Stimulated activated CD4-positive, alpha-beta T cell treated with anti-CD3 and anti-CD28 coated beads, TNF-alpha, amount 100 ng/mL, for 1 hour (primary cell): ENCODE measurements at places on chromosomes 4 and X.

GRCh38 chr4:85603437-85604336 is 128.7 kb downstream of the ARHGAP24 start:
- no peak for DNase-seq

DNA sequence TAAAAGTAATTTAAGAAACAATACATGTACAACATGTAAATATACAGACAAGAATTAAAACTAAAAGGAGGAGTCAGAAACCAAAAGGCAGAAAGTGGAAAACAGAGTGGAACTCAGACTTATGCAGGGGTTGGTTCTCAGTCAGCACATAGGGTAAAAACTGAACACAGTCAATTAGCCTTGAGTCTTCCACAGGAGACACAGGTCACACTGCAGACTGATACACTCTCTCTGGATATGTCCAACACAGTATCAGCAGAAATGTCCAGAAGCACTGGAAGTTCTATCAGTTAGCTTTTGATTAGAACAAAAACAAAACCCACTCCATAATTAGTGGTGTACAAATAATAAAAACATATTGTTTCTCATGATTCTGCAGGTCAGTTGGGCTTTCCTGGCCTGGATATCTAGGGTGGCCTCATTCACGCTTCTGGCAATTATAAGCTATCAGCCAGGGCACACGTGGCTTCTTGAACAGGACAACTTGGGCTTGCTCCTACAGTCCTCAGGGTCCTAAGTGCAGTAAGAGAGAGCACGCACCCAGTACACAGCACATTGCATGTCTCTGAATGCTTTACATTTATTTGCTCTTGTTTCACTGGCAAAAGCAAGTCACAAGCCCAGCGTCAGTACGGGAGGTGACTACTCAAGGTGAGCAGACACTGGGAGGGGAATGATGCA is 21.6 kb downstream of the TEC start:
- DNase-seq, result no peak

GRCh38 chrX:129404670-129405008 is 118.7 kb downstream of the SMARCA1 start:
- no peak for DNase-seq

- no peak for DNase-seq
Measured at GRCh38 chr4:168498251-168498650, 1.4 kb downstream of the PALLD start.

DNA sequence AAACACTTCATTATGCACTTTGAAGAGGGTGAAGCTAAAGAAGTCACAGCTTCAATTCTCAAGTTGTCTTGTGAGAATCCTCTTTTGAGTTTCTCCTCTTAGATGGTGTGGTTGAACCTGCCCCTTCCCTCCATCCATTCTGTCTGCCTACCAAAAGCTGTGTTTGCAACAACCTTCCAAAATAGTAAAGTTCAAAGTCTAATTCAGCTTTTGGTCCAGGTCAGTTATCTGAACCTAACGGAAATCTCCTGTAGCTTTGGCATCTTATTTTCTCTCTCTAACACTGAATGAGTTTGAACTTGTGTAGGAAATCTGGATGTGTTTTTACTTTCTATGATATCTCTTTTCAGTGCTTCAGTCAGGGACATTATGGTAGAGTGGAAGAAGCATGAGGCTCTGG is 201.7 kb upstream of the AR start:
- DNase-seq, result no peak

DNA sequence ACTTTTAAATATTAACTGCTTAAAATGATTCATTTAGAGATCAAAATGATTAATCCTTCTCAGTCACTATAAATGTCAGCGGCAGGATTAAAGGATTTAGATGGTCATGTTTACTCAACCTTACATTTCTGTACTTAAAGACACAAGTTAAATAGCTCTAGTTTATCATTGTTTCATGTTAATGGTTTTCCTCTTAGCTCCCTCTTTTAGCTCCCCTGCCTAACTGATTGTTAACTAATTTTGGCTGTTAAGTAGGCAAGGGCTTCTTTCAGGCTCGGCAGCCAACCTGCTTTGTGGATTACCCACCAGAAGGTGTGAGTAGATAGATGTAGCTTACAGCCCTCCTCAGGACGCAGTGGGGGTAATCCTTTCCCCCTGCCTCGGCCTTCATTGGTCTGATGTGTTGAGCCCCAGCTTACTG is 96.0 kb downstream of the TENM3 start:
- DNase-seq, result no peak

DNA sequence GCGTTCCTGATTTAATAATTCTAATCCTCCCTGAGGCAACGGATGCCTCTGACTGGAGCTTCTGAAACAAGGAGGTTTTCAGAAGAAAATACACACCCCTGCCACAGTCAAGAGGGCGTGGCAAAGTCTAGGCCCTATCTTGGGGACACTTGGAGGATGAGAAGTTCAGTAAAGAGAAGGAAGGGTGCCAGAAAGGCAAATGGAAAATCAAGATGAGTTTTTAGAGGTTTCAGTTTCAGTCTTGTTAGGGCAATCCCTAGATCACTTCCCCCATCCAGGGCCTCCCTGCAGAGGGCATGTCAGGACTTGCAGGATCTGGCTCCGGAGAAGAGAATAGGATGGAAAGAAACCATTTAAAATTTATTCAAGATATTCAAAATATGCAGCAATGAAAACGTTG is 28.5 kb upstream of the FGF2 start:
- DNase-seq, result no peak

DNA sequence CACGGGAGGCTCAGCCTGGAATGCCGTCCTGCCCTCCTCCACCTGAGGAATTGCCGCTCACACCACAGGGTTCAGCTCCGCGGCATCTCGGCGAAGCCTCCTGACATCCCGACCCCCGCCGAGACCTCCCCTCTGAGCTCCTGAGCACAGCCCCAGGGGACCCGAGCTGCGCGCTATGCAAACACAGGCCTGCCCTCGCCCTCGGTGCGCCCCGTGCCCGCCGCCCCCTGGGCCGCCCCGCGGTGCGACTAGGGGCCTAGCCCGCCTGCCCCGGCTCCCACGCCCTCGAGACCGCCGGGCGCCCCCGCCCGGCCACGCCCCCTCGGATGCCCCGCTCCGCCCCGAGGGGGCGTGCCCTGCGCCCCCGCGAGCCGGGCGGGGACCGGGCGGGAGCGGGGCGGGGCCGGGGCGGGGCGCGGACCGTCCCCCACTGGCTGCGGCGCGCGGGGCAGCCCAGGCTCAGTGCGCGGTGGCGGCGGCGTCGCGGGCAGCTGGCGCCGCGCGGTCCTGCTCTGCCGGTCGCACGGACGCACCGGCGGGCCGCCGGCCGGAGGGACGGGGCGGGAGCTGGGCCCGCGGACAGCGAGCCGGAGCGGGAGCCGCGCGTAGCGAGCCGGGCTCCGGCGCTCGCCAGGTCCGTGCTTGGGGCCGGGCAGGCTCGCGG is at the start of gene FGFR3:
Gene FGFR3, plus strand, starts transcription at position 462 of the 664 bp plus-strand sequence. CDS start 642 bp downstream, outside the sequence.
- no peak for DNase-seq

DNA sequence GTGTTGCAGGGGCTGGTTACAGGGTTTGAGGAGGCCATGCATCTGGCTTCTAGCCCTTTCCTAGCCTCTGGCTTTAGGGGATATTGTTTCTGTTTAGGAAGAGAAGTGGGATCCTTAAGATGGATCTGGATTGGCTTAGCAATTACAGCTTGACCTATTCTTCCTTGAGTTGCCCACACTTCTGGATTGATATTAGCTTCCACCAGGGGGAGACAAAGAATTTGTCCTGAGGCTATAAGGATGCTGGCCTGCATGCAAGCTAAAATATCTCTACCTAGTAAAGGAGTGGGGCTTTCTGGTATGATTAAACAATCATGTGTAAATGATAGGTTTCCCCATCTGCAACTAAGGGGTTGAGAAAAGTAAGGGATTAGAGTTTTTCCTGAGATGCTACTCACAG is 117.2 kb downstream of the TEX13C start:
- no peak for DNase-seq

DNA sequence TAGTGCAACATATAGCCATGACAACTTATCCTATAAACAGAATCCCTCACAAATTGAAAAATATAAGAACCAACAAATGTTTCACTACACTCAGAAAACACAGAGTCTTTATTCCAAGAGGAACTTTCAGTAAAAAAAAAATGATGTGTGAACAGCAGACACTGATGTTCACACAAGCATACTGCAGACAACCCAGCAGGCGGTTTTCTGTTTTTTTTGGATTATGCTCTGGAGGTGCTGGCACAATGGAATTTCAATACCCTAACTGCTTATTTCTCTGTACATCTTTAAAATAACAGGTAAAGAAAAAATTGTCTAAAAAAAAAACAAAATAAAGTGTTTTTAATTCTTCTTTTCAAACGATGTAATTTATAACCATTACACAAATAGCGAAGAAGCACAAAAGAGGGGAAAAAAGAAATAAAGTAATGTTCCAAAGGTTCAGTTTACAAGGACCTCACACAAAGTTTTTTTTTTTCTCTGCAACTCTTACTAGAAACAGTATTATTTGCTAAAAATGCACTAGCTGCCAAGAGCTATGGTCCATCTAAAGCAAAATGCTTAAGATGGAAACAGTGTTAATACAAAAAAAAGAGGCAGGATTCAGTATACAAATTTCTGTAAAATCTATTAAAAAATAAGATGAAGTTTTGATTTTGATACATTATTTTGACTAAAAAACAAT is 55.3 kb downstream of the ANAPC10 start:
- no peak for DNase-seq

GRCh38 chr4:386708-387105 is 49.1 kb downstream of the ZNF141 start:
- DNase-seq, result no peak

- DNase-seq, result no peak
Measured at GRCh38 chrX:72348247-72348979, 42.7 kb upstream of the CITED1 start.

- DNase-seq, result no peak
Measured at GRCh38 chr4:78656968-78657445, 105.4 kb downstream of the ANXA3 start.

DNA sequence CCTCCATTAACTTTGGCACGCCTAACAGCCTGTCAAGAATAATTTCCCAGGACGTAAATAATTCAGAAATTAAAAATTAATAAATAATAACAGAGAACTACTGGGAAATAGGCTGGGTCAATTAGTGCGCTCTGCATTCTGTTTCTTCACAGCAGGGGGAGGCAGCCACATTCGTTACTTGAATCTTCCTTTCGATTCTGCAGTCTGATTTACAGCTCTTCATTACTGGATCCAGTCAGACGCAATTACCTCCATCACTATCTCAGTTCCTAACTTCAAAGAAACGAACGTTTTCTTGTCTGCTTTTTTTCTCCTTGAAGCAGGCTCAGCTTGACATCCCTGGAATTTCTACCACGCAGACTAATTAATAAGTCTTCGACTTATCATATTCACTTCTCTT is 9.0 kb upstream of the RPL34 start:
- DNase-seq, result no peak

- no peak for DNase-seq
Measured at GRCh38 chr4:23782778-23783437, 106.9 kb downstream of the PPARGC1A start.

- no peak for DNase-seq
Measured at GRCh38 chrX:68599256-68600152, 48.0 kb upstream of the STARD8 start.

DNA sequence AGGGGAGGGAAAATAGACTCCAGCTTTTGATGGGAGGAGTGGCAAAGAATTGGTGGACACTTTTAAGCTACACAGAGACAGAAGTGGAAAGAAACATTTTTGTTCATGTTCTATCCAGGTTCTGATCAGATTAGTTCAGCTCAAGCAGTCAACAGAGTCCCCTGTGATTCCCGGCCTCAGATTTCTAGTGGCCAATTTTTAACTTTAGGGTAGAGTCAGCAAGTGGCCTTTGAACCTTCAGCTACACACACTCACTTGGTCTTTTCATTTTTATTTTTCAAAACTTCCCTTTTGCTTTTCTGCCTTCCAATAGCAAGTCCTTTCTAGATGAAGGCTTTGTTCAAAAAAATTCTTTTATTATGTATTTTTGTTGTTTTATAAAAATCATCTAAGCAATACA is 169.2 kb upstream of the RPS6KA3 start:
- no peak for DNase-seq

DNA sequence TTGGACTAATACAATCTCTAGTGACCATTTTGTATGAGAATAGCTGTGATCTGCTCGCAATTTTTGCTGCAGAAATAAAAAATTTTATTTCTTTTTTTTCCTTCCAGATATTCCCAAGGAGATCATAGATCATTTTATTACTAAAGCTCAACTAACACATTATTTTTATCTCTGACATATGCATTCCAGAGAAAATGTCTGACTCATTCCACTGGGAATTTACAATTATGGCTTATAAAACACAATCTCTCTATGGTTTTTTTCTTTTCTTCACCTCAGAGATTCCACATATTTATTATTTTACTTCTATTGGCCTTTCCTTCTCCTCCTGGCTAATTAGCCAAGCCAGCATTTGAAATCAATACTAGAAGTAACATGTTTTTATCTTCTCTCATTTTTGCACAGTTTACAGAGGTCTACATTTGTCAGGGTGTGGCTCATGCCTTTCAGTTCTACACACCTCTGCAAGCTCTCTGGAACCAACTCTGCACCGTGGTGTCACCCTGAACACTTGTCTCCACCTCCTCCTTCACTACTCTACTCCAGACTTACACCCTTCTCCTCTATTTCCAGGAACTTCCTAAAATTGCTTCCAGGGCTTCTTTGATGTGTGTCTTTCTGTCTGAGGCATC is 59.8 kb upstream of the GPM6A start:
- no peak for DNase-seq
